ENCODE measurements at places on chromosomes 13 and 19. TPM values are rescaled to one million over a fixed set of nuclear protein-coding genes. Genes with fewer than 3 reads are reported as not detected.

The GPR12 gene
- total RNA-seq, result not detected

The OR10H1 gene
- not detected for total RNA-seq

The HCN2 gene
- not detected for total RNA-seq

The ZSCAN18 gene
- total RNA-seq, result 181 TPM

The ZNF577 gene
- total RNA-seq, result 3.8 TPM

The PALM3 gene
- total RNA-seq, result 1.7 TPM

The ZNF28 gene
- 78.0 TPM for total RNA-seq

The MBD3L2 gene
- not detected for total RNA-seq

The C1QTNF9B gene
- not detected for total RNA-seq

The SGCG gene
- total RNA-seq, result not detected

GRCh38 chr19:22331521-22331920 lies 45.3 kb downstream of the ZNF729 start:
- DNase-seq, result no peak

- DNase-seq, result no peak
Observed at GRCh38 chr19:17835182-17836006, 12.4 kb downstream of the JAK3 start.

DNA sequence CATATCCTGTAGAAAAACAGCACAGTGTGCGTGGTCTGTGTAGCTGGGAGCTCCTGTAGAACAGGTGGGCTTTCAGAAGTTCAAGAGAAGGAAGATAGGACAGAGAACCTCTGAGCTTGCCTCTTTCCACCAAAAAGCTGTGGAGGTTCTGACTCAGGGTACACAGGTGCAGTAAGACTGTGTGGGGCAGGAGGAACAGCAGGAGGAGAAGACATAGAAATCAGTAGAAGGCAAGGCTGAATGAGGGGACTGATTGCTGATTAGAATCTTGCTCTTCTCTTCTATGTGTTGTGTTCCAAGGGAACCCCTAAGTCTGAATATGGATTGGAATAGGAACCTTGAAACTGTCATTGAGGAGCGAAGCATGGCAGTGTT lies 122.7 kb downstream of the AKAP11 start:
- DNase-seq, result no peak

GRCh38 chr19:13825489-13826441 lies 30.5 kb downstream of the ZSWIM4 start:
- DNase-seq, result peak; percentile 68

GRCh38 chr19:44903602-44904425 lies 1.8 kb upstream of the APOE start:
- peak; percentile 88 for DNase-seq

DNA sequence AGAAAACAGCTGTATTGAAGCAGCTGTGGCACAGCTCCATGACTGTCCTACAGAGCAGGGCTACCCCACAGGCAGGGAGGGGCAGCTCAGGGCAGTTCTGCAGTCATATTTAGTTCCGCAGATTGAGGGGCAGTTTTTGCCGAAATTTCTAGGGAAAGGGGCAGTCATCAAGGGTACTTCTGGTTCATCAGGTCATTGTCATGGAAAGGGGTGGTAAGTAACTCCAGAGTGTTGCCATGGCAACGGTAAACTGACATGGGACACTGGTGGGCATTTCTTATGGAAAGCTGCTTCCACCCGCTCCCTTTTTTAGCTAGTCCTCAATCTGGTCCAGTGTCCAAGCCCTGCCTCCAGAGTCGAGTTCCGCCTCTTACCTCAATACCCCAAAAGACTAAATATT lies 702.8 kb downstream of the LIG4 start:
- no peak for DNase-seq

DNA sequence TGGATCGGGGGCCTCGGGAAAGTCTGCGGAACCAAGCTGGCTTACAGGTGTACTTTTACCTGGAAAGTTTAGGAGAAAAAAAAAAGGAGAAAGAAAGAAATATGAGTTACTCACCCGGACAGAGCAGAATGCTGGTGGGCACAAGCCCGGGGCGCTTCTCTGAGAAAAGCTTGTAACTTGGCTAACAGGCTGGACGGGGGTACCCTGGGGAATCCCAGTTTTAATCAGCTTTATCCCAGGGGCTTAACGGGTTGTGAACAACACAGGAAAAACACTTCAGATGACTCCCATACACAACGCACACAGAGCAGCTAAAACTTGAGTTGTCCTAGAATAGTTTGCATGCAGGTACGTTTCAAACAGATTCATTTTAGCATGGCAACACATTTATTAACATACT lies 37.3 kb downstream of the KLF2 start:
- no peak for DNase-seq

DNA sequence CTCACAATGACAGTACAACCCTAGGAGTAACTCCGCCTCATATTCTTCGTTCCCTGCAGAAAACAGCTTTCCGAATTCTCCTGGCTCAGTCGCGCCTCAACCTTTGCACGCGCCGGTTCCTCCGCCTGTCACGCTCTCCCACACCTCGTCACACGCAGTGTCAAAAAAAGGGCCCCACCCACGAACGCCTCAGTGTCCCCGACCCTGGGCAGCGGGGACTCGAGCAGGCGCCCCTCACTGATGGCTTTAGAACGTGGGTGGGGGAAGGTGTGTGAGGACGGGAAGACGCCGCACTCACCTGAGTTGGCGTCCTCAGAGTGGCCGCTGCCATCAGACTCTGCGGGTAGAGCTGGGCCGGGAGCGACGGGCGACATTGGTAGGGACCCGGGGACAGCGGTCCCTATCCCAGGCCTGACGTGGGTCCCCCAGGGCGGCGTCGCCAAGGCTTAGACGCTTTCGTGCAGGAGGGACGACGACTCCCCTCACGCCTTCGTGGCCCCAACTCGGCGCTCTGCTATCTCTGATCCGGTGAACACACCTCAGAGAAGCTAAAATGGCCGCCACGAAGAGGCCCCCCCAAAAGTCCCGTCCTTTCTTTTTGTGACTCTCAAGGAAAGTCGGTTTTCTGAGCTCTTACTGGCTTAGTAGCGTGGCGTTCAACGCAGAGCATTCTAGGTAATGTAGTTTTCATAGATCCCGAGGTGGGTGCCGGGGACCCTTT lies at the start of gene ZNF154:
ZNF154 (minus strand) TSS at position 564 of the 721 bp plus-strand sequence; CDS start at position 331, 233 bp downstream.
- no peak for DNase-seq

DNA sequence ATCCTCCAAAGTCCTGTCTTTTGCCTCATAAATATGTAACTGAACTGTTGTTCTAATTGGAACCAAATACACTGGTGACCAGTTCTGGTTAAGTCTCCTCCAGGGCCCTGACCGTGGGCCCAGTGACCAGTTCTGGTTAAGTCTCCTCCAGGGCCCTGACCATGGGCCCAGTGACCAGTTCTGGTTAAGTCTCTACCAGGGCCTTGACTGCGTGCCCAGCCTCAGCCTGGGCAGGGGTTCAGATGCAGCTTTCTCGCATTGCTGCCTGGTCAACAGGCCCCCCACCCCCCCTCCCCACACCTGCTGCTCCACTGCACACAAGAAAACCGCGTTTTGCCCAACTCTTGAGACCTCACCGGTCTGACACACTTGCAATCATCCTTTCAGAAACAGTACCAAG lies 3.8 kb upstream of the GRTP1 start:
- peak; percentile 50 for DNase-seq

DNA sequence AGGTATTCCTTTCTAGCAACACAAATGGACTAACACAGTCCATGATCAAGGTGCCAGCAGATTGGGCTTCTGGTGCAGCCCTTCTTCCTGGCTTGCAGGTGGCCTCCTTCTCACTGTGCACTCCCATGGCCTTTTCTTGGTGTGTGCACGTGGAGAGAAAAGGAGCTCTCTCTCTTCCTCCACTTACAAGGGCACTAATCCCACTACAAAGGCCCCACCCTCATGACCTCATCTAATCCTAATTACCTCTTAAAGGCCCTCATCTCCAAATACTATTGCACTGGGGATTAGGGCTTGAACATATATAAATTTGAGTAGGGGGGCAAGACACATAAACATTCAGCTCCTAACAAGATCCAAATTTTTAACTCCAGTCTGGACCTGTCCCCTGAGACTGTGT lies 19.7 kb upstream of the FARP1 start:
- no peak for DNase-seq

DNA sequence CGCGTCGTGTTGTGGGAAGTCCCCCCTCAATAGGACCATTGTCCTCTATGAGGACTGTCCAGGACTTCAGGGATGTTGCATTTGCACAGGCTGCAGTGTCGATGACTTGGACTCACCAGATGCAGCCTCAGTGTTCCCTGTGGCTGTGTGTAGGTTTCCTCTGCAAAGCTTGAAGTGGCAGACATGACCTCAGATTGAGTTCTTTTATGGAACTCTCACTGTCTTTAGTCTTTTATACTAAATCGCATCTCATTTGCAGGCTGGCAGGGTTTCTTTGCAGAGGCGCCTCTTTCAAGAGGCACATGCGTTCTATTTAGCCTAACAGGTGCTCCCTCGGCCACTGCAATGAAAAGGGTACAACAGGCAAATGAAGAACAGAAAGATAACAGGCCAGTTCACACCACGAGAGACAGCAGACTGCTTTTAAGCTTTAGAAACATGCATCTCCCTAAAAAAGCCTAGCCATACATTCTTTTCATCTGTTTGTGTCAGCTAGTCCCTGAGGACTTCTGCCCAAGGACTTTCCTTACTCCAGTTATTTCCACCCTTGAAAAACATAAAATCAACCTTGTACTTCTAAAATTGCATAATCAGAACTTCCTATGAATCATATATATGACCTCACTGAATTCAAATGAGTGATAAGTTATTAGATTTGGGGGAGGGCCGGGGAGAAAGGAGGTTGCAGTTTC lies 118.4 kb downstream of the RAB20 start:
- DNase-seq, result peak; percentile 56

GRCh38 chr19:4102339-4103079 lies 21.4 kb downstream of the MAP2K2 start:
- DNase-seq, result no peak

DNA sequence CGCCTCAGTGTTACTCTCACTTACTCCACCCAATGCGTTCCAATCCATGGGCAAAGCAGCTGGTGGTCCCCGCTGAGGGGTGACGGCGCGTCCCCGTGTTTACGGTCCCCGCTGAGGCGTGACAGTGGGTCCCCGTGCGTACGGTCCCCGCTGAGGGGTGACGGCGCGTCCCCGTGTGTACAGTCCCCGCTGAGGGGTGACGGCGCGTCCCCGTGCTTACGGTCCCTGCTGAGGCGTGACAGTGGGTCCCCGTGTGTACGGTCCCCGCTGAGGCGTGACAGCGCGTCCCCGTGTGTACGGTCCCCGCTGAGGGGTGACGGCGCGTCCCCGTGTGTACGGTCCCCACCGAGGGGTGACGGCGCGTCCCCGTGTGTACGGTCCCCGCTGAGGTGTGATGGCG lies 19.5 kb downstream of the CFAP97D2 start:
- no peak for DNase-seq

GRCh38 chr19:31260171-31260933 lies 88.9 kb downstream of the TSHZ3 start:
- no peak for DNase-seq

DNA sequence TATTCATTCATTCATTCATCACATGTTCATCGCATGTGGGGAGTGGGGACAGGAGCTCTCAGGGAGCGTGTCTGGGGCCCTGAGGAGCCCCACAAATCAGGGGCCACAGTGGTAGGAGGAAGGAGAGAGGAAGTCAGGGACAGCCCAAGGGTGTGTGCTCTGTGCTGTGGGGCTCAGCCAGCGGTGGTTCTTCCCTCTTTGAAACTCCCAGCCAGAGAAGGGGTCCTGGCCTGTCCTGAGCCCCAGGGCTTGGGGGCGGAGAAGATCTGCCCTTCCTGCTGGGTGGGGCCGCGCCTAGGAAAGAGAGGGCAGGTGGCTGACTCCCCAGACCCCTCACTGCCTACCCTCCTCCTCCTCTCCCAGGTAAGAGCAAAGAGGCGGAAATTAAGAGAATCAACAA lies 14.6 kb downstream of the AP2A1 start:
- DNase-seq, result no peak

- no peak for DNase-seq
Observed at GRCh38 chr19:58479303-58479702, 3.2 kb downstream of the ZNF446 start.

DNA sequence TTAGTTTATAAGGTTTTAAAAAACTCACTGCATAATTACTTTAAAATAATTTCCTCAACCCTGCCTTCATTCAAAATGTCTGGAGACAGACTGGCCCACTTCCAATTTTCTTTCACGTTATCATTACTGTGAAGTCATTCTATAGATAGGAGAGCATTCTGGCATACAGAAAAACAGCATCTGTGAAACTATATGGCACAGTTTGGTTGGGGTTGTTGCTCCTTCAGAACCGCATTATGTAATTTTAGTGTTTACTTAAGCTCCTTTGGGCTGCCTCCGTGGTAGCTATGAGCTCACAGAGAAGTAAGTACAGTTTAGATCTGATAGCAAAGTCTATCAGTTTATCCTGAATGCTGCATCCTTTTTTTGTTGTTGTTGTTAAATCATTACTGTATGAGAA lies 104.3 kb downstream of the KCNRG start:
- DNase-seq, result no peak

DNA sequence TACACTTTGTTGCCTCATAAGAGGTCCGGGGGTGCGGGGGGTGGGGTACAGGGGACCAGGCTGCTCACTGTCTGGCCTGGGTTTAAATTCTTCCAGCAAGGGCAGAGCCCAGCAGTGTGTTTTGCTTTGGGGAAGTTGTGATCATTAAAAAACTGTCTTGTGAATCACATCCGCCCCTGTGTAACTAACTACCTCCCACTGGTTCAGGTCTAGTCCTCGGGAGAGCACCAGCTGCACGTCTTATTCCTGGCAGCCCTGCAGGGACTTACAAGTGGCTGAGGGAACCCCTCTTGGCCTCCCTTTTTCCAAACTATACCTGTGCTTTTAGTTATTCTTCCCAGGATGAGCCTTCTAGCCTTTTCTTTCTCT lies 127.5 kb downstream of the SIPA1L3 start:
- no peak for DNase-seq

DNA sequence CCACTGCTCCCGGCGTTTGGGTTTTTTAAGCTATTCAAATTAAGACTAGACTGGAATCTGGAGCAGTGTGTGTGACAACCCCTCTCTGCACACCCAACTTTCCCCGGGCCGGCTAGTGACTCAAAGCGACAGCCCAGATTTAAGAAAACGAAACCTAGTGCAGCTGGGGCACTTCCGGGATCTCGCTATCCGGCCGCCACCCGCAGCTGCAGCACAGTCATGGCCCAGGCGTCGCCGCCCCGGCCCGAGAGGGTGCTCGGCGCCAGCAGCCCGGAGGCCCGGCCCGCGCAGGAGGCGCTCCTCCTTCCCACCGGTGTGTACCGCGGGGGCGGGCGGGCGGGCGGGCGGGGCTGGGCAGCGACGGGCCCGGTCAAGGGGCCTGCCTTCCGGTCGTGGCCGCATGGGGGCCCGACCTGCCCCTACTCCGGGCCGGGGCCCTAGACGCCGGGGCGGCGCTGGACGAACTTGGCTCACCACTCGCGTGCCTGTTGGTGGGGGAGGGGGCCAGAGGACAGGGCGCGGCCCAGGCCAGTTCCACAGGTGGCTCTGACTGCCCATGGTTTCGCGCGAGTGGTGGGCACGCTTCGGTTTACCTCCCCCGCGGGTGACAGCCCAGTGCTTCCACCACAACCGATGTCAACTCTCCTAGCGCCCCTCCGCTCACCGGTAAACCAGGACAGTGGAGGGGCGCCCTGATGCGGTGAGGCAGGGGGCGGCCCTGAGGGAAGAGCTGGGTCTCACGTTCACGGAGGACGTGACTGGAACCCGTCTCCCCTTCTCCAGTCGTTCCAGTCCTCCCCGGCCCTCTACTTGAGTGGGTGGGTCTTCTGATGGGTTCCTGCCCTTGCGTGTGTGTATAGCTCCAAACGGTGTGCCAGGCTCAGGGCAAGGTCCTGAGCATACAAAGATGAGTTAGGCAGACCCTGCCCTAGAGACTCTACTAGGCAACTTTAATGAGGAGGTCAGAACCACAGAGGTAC lies at the start of gene PHF11:
PHF11 (plus strand) TSS at position 171 of the 980 bp plus-strand sequence; CDS start at position 220, 49 bp downstream.
- peak; percentile 92 for DNase-seq

Measured in ascending aorta (tissue), 2 donors.